GM23248 (cell line): ENCODE measurements at places on chromosomes 5 and 9.
A peak's percentile ranks its signal among the peaks of the same experiment; 100 is the strongest.

DNA sequence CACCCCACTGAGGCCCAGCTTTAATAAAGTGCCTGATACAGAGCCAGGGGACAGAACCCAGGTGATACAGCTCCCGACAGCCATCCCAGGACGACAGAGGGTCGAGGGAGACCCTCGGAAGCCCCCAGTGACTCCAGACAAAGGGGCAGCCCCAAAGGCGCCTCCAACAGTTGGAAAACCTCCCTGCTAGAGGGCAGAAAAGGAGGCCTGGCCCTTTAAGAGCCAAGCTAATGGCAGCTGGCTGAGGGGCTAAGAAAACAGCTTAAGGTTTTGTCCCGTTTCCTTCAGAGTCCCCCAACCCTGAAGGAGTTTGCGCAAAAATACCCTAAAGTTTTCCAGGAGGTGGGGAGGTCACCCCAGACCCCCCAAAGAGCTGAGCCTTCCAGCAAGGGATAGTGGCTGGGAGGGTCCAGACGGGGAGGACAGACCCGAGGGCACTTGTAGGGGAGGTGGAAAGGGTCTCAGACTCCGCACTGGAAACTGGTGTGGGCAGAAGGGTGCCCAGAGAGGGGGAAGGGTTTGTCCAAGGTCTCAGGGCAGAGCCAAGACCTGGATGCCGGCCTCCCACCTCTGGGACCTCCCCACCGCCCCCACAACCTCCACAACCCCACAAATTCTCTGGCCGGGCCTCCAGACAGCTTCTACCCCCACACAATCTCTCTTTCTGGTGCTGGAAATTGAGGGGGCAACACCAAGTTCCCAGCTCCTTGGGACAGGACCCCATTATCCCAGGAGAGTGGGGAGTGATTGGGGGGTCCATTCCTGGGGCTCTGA, 8.2 kb upstream of the AK1 start:
- no peak for DNase-seq

- no peak for DNase-seq
Measured at GRCh38 chr5:135833961-135834638, 363 bp upstream of the SLC25A48 start.

DNA sequence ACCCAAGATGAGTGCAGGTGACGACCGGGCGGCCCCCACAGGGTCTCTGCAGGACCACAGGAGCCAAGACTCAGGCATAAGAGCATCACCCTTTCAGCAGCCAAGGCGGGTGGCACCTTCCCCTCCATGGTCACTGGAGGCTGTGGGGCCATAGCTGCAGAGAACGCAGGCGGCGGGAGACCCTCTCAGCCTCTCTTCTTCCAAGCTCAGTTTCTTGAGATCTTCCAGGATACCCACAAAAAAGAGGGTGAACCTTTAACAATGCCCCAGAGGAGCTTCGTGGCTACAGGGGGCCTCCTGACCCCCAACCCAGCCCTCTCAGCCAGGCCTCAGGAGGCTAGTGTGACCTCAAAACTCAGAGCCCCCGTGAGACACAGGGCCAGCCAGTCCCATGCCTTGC, 5.8 kb upstream of the TBC1D9B start:
- no peak for DNase-seq

- DNase-seq, result peak; percentile 82
Measured at GRCh38 chr9:35736201-35736633, 3.8 kb downstream of the CREB3 start.

DNA sequence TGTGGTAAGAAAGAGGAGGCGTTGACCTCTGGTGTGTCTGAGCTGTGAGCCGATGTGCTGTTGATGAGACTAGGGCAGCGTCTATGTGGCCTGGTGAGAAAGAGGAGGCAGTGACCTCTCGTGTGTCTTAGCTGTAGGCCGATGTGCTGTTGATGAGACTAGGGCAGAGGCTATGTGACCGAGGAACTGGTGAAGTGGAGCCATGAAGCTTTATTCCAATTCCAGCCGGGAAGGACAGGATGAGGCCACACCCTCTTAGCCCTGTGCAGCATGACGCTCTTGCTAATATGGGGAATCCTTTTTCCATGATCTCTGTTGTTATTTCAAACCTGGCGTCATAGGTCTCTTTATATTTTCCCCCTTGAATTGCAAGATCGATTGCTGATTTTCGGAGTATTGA, 172.4 kb downstream of the GOLPH3 start:
- no peak for DNase-seq
